ENCODE measurements at places on chromosomes 3 and 15.
A peak's percentile ranks its signal among the peaks of the same experiment; 100 is the strongest.

- no peaks in the 10 kb centered on the region for H3K4me1 ChIP-seq
- DNase-seq: no peak
- no peak overlapping the region for H3K4me3 ChIP-seq
- no peak overlapping the region for H3K27ac ChIP-seq
Observed at GRCh38 chr15:83850501-83851245, 196.8 kb downstream of the ADAMTSL3 start.

- H3K27me3 ChIP-seq: no peaks in the 10 kb centered on the region
- H3K36me3 ChIP-seq: no peaks in the 10 kb centered on the region
- H3K27ac ChIP-seq: no peak overlapping the region
Observed at GRCh38 chr3:110314512-110315114, 757.0 kb upstream of the NECTIN3 start.

DNA sequence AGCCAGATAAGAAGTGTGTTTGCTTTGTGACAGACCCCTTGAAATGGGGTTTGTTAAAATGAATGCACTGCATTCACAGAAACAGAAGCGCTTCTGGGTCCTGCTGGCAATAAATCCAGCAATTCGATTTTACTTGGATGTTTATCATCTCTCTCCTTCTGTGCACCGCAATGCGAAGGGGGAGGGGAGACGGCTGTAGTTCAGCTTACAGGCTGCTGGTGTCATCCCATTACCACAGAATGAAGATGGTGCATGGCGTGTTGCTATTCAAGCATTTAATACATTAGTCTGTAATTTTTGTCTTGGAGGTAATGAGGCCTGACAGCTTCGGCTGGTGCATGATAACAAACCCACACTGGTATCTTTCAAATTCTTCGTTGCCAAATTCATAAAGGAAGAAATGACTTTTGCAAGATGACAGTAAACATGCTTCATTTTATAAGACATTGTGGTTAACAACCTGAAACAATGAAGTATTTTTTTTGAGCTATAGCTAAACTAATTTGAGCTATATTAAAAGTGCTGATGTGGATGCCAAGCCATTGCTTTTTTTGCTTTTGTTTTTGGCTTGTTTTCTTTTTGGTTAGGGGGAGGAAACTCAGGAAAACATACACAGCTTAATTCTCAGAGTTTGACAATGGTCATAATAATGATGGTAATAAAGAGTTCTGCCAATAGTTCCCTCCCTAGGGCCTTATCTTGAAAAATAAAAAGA lies 418.3 kb downstream of the OTOL1 start:
- H3K27me3 ChIP-seq: no peaks in the 10 kb centered on the region
- DNase-seq: peak; percentile 71
- H3K36me3 ChIP-seq: no peaks in the 10 kb centered on the region
- H3K27ac ChIP-seq: no peak overlapping the region
- no peaks in the 10 kb centered on the region for H3K4me1 ChIP-seq
- H3K4me3 ChIP-seq: no peak overlapping the region

DNA sequence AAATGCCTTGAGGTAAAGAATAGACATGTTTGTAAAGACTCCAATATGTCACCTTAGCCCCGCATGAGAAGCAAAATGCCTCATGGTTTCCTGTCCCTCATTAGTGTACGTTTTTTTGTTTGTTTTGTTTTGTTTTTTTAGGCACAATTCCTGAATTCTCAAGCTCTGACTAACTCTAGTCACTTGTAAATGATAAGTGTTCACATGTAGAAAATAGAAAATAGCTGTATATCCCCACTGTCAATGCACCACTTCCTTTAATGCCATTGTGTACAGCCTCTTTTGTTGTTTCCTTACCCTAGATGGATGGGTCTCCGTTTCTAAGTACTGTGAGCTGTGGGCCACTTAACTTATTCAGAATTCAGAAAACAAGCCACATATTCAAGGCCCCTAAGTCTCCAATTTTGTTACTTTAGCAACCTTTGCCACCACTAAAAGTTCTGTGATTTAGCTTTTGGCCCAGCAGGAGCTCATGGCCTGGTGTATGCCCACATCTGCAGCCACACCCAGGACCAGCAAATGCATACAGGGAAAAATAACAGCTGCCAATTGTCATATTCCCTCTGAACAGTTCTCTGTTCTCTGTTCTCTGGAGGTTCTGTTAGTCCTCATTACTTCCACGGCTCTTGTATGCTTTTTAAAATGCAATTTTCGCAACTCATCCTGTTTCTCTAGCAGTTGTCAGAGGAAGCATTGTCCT lies 655.5 kb downstream of the GBE1 start:
- H3K4me3 ChIP-seq: no peak overlapping the region
- no peak overlapping the region for H3K27ac ChIP-seq
- H3K36me3 ChIP-seq: no peaks in the 10 kb centered on the region
- H3K4me1 ChIP-seq: no peaks in the 10 kb centered on the region
- no peak for DNase-seq

GRCh38 chr15:62124973-62125303 lies 40.1 kb downstream of the C2CD4B start:
- H3K27ac ChIP-seq: no peak overlapping the region
- no peak overlapping the region for H3K4me3 ChIP-seq
- peak; percentile 18 for DNase-seq
- H3K36me3 ChIP-seq: no peaks in the 10 kb centered on the region

DNA sequence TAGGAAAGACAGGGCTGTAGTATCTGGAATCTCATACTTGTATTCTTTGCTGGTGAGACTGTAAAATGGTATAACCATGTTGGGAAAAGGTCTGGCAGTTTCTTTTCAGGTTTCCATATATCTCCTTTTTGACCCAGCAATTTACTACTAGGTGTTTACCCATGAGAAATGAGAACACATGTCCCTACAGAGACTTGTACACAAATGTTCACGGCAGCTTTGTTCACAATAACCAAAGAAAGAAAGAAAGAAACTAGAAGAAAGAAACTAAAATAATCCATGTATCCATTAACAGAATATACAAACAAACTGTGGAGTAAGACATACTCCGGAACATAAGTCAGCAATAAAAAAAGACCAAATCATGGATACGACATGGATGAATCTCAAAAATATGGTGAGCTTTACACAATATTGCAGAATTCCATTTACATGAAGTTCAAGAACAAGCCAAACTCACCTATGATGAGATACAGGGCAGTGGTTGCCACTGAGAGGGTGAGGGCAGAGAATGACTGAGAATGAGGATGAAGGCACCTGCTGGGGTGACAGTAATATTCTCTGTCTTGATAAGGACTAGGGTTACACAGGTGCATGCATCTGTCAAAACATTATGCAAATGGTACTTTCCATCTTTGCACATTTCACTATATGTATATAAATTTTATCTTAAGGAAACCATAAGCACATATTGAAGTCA lies 2.7 kb downstream of the RFTN1 start:
- peaks cover 6% of the 10 kb centered on the region for H3K27me3 ChIP-seq
- H3K4me3 ChIP-seq: no peak overlapping the region
- no peaks in the 10 kb centered on the region for H3K36me3 ChIP-seq
- no peak for DNase-seq

DNA sequence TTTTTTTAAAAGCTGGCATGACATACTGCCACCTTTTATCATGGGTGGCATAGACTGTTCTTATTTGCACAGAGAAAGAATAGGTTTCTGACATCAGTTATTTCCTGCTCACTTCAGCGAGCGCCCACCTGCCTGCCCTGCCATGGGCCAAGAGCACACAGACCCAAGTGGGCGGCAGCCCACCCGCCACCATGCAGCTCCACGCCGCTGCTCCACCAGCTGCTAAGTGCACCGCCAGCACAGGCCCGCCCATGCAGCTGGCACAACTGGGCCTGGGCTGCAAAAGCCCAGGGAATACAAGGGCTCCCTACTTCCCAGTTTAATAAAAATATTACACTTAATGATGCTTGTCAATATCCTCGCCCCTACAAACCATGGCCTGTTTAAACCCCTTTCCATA lies 15.4 kb downstream of the ZNF148 start:
- DNase-seq: no peak
- no peak overlapping the region for H3K4me3 ChIP-seq
- H3K27me3 ChIP-seq: no peaks in the 10 kb centered on the region
- H3K36me3 ChIP-seq: no peaks in the 10 kb centered on the region
- no peaks in the 10 kb centered on the region for H3K4me1 ChIP-seq
- no peak overlapping the region for H3K27ac ChIP-seq

GRCh38 chr15:38481113-38481512 lies 27.2 kb downstream of the FAM98B start:
- H3K36me3 ChIP-seq: no peaks in the 10 kb centered on the region
- no peaks in the 10 kb centered on the region for H3K4me1 ChIP-seq
- DNase-seq: no peak
- no peaks in the 10 kb centered on the region for H3K27me3 ChIP-seq
- no peak overlapping the region for H3K4me3 ChIP-seq

GRCh38 chr3:184211297-184211696 lies 18.1 kb upstream of the VWA5B2 start:
- no peaks in the 10 kb centered on the region for H3K36me3 ChIP-seq
- H3K27me3 ChIP-seq: no peaks in the 10 kb centered on the region
- no peak for DNase-seq
- no peak overlapping the region for H3K27ac ChIP-seq
- H3K4me1 ChIP-seq: no peaks in the 10 kb centered on the region

DNA sequence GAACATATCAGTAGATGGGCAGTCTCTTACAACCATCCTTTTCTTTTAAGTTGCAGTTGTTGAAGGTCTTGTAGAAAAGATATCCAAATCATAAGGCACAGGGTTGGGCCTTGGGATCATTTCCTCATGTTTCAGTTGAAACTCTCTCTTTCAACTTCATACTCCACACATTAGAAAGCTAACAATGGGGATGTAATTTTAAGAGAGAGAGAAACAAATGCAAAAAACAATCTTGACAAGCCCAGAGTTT lies 747.9 kb downstream of the ROBO1 start:
- no peak overlapping the region for H3K27ac ChIP-seq
- no peak overlapping the region for H3K4me3 ChIP-seq
- H3K36me3 ChIP-seq: no peaks in the 10 kb centered on the region

DNA sequence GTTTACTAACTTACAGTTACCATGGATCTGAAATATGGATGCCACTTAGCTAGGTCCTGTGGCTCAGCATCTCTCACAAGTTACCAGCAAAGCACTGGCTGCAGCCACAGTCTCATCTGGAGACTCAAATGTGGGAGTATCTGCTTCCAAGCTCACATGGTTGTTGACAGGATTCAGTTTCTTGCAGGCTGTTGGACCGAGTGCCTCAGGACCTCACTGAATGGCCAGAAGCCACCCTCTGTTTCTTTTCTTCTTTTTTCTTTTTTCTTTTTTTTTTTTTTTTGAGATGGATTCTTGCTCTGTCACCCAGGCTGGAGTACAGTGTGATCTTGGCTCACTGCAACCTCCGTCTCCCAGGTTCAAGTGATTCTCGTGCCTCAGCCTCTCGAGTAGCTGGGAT lies 20.1 kb upstream of the AMOTL2 start:
- no peak overlapping the region for H3K27ac ChIP-seq
- no peaks in the 10 kb centered on the region for H3K36me3 ChIP-seq
- DNase-seq: no peak

GRCh38 chr3:61750766-61751165 lies 189.4 kb downstream of the PTPRG start:
- no peak overlapping the region for H3K4me3 ChIP-seq
- no peaks in the 10 kb centered on the region for H3K4me1 ChIP-seq
- DNase-seq: no peak

- H3K36me3 ChIP-seq: no peaks in the 10 kb centered on the region
- H3K27me3 ChIP-seq: no peaks in the 10 kb centered on the region
- H3K27ac ChIP-seq: peak overlapping the region; percentile 57
- no peak overlapping the region for H3K4me3 ChIP-seq
- DNase-seq: peak; percentile 65
- peaks cover 3% of the 10 kb centered on the region for H3K4me1 ChIP-seq
Observed at GRCh38 chr3:173354124-173354523, 43.4 kb upstream of the NLGN1 start.

DNA sequence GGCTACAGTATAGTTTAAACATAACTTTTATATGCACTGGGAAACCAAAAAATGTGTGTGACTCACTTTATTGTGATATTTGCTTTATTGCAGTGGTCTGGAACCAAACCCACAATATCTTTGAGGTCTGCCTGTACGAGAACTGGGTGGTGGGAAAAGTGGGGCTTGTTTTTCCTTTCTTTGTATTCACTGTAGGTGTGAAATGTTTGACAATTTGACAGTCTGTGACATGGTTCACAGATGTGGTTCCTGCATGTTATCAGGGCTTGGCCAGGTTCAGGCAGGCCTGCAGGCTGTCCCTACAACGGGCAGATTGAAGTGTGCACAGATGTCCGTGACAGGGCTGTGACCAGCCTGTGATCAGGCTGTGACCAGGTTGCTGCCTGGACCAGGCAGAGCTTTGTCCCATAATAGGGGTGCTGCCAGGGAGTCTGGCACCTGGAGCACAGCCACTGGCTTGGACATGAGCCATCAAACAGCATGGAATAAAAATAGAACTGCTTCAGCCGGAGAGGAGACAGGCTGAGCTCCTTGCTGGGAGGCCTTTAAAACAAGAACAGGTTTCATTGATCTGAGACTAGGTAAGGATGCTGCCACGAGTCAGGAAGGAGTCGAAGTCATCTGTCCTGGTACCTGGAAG lies 61.0 kb downstream of the KLF13 start:
- H3K27ac ChIP-seq: no peak overlapping the region
- H3K36me3 ChIP-seq: no peaks in the 10 kb centered on the region
- no peak for DNase-seq
- no peak overlapping the region for H3K4me3 ChIP-seq

GRCh38 chr3:186974824-186975313 lies 44.5 kb downstream of the ST6GAL1 start:
- peaks cover 2% of the 10 kb centered on the region for H3K36me3 ChIP-seq
- H3K27ac ChIP-seq: no peak overlapping the region

DNA sequence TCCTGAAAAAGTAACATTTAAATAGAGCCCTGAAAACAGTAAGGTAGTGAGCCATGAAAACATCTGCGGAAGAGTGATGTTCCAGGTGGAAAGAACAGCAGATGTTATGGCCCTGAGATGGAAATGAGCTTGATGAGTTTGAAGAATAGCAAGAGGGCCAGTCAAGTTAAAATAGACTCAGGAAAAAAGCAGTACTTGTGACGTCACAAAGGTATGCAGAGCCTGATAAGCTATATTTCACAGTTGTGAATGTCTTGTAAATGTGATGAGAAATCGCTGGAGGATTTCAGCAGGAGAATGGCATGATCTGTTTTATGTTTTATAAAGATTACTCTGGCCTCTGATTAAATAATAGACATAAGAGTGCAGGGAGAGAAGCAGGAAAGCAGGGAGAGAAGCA lies 18.6 kb upstream of the SECISBP2L start:
- H3K27ac ChIP-seq: no peak overlapping the region
- no peak for DNase-seq
- H3K4me1 ChIP-seq: peaks cover 2% of the 10 kb centered on the region
- no peaks in the 10 kb centered on the region for H3K36me3 ChIP-seq

All from mesendoderm (in vitro differentiated cells).